Muscle of leg (tissue), 16 donors: ENCODE measurements at places on chromosomes 16 and 17. TPM values are rescaled to one million over a fixed set of nuclear protein-coding genes. Genes with fewer than 3 reads are reported as not detected.

Gene KRTAP4-4
- not detected for polyA plus RNA-seq

GRCh38 chr16:53465606-53466280 is 31.5 kb downstream of the RBL2 start:
- H3K4me3 ChIP-seq: no peak overlapping the region
- no peak for DNase-seq
- H3K27me3 ChIP-seq: no peaks in the 10 kb centered on the region
- H3K4me1 ChIP-seq: no peaks in the 10 kb centered on the region

Gene KRT39
- polyA plus RNA-seq: 6.2 TPM

- no peak overlapping the region for H3K4me3 ChIP-seq
- peaks cover 43% of the 10 kb centered on the region for H3K4me1 ChIP-seq
- no peaks in the 10 kb centered on the region for H3K27me3 ChIP-seq
- DNase-seq: no peak
- H3K27ac ChIP-seq: no peak overlapping the region
Observed at GRCh38 chr17:17073030-17073564, 30.8 kb downstream of the MPRIP start.

- peaks cover 15% of the 10 kb centered on the region for H3K4me1 ChIP-seq
- DNase-seq: no peak
- no peak overlapping the region for H3K4me3 ChIP-seq
Observed at GRCh38 chr16:57070424-57070823, 22.0 kb upstream of the CPNE2 start.

DNA sequence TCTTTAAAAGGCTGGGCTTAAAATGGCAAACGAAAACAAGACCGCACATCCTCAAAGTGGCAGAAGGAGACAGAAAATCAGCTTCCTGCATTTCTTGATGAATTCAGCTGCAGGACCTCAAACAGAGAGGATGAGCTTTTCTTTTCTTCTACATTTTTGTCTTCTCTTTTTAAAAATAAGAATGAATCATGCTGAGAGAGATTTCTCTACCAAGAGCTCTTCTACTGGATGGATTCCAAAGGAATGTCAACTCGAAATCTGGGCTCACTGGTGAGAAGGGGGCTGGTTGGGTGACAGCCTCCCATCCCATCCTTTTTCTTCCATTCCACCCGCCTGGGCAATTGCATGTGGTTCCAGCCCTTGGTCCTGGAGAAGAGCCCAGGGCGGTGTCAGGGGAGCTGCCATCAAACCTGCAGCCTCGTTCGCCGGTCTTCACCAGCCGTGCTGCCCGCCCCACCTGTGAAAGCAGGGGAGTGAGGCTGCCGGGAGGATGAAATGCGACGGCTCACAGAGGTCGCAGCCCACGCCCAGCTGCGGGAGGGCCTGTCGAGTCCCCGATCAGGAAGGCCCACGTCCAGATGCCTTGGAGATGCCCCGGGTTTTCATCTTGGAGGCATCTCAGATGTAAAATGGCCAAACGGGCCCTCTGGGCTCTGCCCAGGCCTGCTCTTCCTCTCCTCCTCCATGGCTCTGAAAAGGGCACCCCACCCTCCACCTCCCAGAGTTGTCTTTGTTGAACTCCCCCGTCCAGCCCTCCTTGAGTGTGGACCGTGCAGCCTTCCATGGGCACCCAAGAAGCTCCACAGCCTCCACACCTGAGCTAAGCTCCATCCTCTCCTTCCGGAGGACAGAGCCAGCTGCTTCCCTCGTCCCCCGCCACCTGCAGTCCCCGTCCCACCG is 121.9 kb downstream of the FOXL1 start:
- no peaks in the 10 kb centered on the region for H3K4me1 ChIP-seq
- no peak for DNase-seq
- H3K4me3 ChIP-seq: no peak overlapping the region
- H3K27me3 ChIP-seq: peaks cover 12% of the 10 kb centered on the region
- H3K27ac ChIP-seq: no peak overlapping the region

Gene HS3ST2
- polyA plus RNA-seq: not detected

- H3K27ac ChIP-seq: peak overlapping the region; percentile 29
- peaks cover 12% of the 10 kb centered on the region for H3K36me3 ChIP-seq
- no peak overlapping the region for H3K4me3 ChIP-seq
- peaks cover 17% of the 10 kb centered on the region for H3K4me1 ChIP-seq
Observed at GRCh38 chr16:23597003-23597756, 1.1 kb upstream of the NDUFAB1 start.

Gene RAB26
- 1.6 TPM for polyA plus RNA-seq

GRCh38 chr17:37067555-37068111 is 118.9 kb downstream of the AATF start:
- H3K36me3 ChIP-seq: no peaks in the 10 kb centered on the region
- H3K27me3 ChIP-seq: peaks cover 40% of the 10 kb centered on the region
- DNase-seq: peak; percentile 60
- H3K4me1 ChIP-seq: peaks cover 19% of the 10 kb centered on the region
- peak overlapping the region; percentile 65 for H3K27ac ChIP-seq
- H3K4me3 ChIP-seq: no peak overlapping the region

Gene C16orf87
- polyA plus RNA-seq: 21.7 TPM

Gene PRR15L
- not detected for polyA plus RNA-seq

- DNase-seq: no peak
- peaks cover 3% of the 10 kb centered on the region for H3K27me3 ChIP-seq
- H3K36me3 ChIP-seq: no peaks in the 10 kb centered on the region
- H3K4me3 ChIP-seq: no peak overlapping the region
- H3K4me1 ChIP-seq: no peaks in the 10 kb centered on the region
Observed at GRCh38 chr17:46876353-46876887, 25.0 kb downstream of the WNT9B start.

Gene CIBAR2
- polyA plus RNA-seq: not detected

DNA sequence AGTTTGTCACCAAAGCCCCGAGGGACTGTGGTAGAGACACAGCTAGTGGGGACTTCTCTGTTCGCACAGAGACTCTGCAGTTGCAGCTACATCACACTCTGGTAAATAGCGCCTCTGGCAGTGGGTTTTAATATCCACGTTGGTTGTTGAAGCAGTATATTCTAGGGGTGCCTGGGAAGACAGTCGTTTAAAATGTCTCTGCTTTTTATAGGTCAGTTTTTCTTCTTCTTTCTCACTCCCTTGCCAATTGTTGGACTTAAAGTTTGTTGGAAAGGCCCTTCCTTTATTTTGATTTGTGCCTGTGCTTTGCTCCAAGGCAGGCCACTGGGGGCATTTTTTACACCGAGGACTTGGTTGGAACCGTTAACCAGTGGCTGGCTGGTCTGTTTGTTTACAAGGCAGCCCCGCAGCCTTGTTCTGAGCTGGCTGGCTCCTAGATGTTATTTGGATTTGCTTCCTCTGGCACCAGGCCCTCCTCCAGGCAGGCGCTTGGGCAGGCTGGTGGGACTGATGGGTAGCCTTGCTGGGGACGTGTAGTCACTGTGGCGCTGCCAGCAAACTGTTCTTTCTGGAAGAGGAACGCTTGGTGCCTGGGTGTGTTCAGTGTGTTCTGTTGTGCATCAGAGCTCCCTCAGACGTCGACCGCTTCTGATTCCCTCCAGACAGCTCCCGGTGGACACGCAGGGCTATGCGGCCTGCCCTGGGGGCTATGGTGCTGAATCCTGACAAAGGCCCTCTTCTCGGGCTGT is 218.2 kb upstream of the CHMP6 start:
- no peaks in the 10 kb centered on the region for H3K27me3 ChIP-seq
- H3K4me1 ChIP-seq: peaks cover 26% of the 10 kb centered on the region
- peaks cover 5% of the 10 kb centered on the region for H3K36me3 ChIP-seq
- H3K27ac ChIP-seq: no peak overlapping the region
- no peak overlapping the region for H3K4me3 ChIP-seq

DNA sequence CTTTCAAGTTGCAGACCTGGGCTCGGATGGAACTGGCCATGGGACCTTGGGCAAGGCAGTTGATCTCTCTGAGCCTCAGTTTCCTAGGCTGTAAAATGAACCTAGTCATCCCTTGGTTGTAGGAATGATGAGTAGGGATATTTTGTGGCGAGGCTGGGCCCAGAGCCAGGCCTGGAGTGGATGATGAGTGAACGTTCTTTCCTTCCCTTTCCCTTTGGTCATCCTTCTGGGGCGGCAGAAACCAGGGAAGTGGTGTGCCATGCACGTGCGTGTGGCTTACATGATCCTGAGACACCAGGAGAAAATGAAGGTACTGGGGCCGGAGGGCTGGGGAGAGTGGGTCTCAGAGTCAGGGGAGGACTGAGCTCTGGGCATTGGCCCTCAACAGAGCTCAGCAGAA is 8.4 kb downstream of the FBRS start:
- no peak overlapping the region for H3K4me3 ChIP-seq
- DNase-seq: no peak
- H3K36me3 ChIP-seq: peaks cover 85% of the 10 kb centered on the region
- H3K27me3 ChIP-seq: no peaks in the 10 kb centered on the region
- H3K4me1 ChIP-seq: no peaks in the 10 kb centered on the region

Gene PSME3IP1
- polyA plus RNA-seq: 54.6 TPM

DNA sequence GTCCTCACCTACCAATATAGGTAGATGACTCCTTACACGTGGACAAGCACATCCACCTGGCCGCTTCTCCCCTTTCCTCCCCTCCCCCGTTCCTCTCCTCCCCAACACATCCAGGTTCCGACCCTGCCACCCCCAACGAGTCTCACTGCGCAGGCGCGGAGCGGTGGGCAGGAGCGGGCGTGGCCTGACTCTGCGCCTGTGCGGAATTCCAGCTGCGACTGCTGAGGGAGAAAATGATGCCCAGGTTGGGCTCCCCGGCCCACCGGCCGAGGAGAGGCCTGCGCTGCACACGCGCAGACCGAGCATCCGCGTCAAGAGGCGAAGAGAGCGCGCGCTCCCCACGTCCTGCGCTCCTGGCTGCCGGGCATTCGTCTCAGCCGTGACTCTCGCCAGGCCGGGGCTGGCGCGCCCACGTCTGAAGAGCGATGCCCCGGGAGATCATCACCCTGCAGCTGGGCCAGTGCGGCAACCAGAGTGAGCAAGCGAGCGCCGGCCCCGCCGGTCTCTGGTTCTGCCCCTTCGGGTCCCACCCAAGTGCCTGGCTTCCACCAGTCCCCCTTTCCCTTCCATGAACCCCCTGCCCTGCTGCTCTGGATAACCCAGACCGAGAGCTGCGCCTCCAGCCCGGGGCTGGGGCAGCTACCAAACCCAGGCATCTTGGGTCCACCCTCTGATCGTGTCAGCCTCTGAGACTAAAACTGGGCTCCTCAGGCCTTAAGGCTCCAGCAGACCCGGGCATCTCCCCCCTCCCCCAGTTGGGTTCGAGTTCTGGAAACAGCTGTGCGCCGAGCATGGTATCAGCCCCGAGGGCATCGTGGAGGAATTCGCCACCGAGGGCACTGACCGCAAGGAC is at the start of gene TUBG2:
Gene TUBG2 (plus strand): TSS at position 206 of the 853 bp plus-strand sequence. CDS start 220 bp downstream, at position 426.
- no peaks in the 10 kb centered on the region for H3K27me3 ChIP-seq
- H3K27ac ChIP-seq: peak within 1 kb of the TSS; percentile 57
- H3K36me3 ChIP-seq: peaks cover 22% of the 10 kb centered on the region

Gene ECI1
- 61.7 TPM for polyA plus RNA-seq

DNA sequence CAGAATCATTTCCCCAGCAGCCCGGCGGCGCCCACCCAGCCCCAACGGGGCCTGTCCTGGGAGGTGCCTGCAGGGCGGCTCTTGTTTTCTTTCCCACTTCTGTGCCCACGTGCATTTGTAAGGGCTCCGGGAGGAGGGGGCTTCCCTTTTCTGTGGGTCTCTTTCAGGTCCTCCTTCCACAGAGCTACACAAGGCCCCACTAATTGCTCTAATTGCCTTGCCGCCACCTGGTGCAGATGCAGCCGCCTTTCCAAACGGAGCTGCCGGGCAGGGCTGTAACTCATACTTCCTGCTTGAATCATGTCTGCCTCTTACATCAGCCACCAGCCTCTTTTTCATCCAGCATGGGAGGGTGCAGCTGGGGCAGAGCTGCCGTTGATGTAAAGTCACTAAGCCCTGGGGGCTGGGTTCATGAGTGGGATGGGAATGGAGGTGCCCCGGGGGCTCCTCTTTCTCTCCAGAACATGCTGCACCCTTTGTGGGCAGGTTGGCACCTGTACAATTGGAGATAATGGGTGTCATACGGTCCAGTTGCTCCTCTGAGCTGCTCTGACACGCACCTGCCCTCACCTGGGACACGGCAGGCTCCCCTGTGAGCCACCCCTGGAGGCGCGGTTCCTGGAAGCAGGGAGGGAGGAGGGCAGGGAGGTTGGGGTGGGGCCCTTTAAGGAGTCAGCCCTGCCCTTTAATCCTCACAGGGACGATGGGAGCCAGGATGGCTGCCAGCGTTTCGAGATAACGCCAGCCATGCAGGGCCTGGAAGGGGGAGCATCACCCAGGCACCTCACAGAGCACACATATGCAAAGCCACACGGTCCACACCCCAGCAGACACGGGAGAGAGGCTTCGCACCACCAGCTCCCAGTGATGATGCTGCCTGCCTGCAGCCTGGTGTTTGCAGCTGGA is 41.1 kb upstream of the KLHDC4 start:
- H3K4me3 ChIP-seq: no peak overlapping the region
- DNase-seq: peak; percentile 69
- peaks cover 15% of the 10 kb centered on the region for H3K27me3 ChIP-seq

DNA sequence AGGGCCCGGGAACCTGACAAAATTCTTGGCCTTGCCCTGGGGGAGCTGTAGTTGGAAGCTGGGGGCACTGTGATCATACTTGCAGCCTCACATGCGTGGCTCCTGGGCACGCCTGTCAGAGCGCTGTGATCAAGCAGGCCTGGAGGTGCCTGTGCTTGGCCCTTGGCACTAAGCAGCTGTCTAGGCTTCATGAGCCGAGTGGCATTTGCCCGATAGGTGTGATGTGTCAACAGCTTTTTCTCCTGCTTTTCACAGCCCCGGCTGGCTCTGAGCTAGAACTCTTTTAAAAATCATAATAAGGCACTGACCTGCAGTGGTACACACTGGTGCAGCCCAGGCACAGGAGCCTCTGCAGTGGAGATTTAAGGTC is 113.8 kb downstream of the SOCS1 start:
- no peaks in the 10 kb centered on the region for H3K27me3 ChIP-seq
- no peaks in the 10 kb centered on the region for H3K36me3 ChIP-seq
- peaks cover 36% of the 10 kb centered on the region for H3K4me1 ChIP-seq
- no peak overlapping the region for H3K27ac ChIP-seq
- DNase-seq: no peak
- no peak overlapping the region for H3K4me3 ChIP-seq

DNA sequence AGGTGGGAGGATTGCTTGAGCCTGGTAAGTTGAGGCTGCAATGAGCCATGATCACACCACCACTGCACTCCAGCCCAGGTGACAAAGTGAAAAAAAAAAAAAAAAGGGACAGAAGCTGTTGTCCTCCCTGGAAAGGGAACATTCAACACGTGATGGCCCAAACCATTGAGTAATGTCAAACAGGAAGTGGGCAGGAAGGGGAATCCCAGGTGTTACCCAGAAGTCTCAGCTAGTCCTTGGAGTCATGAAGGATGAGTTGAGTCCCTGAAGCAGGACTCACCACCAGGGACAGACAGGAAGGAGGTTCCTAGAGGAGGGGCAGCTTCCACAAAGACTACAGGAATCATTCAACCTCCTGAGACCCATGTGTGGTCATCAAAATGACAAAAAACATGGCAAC is 19.8 kb upstream of the CMIP start:
- no peak for DNase-seq
- H3K27me3 ChIP-seq: no peaks in the 10 kb centered on the region
- H3K36me3 ChIP-seq: no peaks in the 10 kb centered on the region
- H3K4me1 ChIP-seq: no peaks in the 10 kb centered on the region
- H3K4me3 ChIP-seq: no peak overlapping the region

Gene CCL14
- polyA plus RNA-seq: 32.3 TPM

DNA sequence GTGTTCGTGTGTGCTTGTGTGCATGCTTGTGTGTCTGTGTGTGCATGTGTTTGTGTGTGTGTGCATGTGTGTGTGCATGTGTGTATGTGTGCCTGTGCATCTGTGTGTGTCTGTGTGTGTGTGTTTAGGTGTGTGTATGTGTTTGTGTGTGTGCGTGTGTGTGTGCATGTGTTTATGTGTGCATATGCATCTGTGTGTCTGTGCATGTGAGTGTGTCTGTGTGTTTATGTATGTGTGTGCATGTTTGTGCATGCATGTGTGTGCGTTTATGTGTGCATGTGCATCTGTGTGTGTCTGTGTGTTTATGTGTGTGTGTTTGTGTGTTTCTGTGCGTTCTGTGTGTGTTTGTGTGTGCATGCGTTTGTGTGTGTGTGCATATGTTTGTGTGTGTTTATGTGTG is 106.6 kb upstream of the TNRC6C start:
- H3K36me3 ChIP-seq: no peaks in the 10 kb centered on the region
- peaks cover 7% of the 10 kb centered on the region for H3K4me1 ChIP-seq
- H3K27ac ChIP-seq: no peak overlapping the region
- H3K4me3 ChIP-seq: no peak overlapping the region
